ENCODE measurements at places on chromosomes 1 and 21.

GRCh38 chr1:155509064-155509463 is 53.5 kb downstream of the ASH1L start:
- DNase-seq: no peak

DNA sequence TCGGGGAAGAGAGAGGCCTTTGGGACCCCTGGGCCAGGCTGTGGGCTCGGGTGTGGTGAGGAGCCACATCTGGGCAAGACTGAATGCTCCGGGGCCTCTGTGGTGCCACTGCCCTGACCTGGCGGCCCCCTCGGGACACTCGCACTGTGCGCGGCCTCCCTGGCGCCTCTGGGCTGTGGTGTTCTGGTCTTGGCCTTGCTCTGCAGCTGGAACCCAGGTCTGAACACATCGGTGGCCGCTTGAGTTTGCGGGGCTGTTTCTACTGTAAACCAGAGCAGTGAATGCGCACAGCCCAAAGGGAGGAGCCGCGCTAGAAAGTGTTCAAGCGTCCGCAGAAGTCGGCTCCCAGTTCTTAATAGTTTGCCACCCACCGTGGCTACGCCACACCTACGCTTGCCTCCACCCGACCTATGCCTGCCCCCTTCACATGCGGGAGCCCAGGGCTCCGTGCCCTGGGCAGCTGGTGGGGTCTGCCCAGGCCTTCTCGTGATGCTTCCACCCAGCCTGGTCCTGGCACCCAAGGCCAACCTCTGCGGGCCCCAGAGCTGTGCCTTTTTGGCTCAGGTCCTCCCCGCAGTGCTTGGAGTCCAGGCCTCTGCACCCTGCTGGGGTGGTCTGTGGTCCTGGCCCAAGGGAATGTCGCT is 4.4 kb downstream of the PDE9A start:
- no peak for DNase-seq

- DNase-seq: no peak
Measured at GRCh38 chr21:35326677-35327076, 277.6 kb upstream of the RUNX1 start.

DNA sequence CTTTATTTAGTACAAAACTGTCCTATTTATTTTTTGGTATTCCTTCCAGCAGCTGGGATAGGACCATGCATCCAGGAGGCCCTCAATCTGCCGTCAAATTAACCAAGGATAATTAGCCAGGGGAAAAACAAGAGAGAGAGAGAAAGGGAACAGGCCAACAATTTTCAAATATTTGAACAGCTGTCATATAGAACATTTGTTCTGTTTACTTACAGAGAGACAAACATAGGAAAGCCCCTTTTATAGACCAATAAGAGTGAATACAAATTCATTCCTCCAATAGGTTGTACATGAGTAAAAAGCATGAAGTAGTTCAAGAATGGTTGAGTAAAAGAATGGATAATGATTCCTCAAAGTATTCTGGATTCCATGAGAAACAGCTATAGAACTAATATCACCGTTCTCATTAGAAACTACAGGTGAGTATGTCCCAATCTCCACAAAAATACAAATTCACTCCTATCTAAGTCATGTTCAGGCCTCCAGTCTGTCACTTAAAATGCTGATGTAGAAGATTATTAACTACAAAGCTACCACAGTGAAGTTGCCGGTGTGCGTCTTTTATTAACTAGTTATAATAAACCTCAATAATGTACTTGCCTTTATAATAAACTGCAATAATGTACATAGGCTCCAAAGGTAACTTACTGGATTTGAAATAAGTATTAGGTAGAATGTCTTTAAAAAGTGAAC is 64.8 kb upstream of the GNG4 start:
- DNase-seq: no peak

GRCh38 chr1:211985556-211986264 is 49.6 kb downstream of the INTS7 start:
- no peak for DNase-seq

DNA sequence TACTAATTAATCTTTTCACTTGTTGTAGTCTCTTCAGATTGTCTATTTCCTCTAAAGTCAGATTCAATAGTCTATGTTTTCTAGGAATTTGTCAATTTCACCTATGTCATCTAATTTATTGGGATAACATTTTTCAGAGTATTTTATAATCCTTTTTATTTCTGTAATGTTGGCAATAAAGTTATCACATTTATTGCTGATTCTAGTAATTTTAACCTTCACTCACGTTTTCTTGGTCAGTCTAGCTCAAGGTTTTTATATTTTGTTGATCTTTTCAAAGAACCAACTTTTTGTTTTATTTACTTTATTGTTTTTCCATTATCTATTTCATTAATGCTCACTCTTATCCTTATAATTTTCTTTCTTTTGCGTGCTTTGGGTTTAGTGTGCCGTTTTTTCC is 97.9 kb upstream of the GNG12 start:
- DNase-seq: no peak

GRCh38 chr21:37423103-37423502 is 56.5 kb downstream of the DYRK1A start:
- DNase-seq: no peak

GRCh38 chr21:17610911-17611310 is 1.8 kb downstream of the BTG3 start:
- no peak for DNase-seq

- DNase-seq: no peak
Measured at GRCh38 chr1:17121881-17122280, 2.6 kb upstream of the PADI2 start.

- DNase-seq: no peak
Measured at GRCh38 chr1:115560027-115560426, 81.7 kb upstream of the VANGL1 start.

- DNase-seq: no peak
Measured at GRCh38 chr1:4678066-4678717, 23.8 kb downstream of the AJAP1 start.

DNA sequence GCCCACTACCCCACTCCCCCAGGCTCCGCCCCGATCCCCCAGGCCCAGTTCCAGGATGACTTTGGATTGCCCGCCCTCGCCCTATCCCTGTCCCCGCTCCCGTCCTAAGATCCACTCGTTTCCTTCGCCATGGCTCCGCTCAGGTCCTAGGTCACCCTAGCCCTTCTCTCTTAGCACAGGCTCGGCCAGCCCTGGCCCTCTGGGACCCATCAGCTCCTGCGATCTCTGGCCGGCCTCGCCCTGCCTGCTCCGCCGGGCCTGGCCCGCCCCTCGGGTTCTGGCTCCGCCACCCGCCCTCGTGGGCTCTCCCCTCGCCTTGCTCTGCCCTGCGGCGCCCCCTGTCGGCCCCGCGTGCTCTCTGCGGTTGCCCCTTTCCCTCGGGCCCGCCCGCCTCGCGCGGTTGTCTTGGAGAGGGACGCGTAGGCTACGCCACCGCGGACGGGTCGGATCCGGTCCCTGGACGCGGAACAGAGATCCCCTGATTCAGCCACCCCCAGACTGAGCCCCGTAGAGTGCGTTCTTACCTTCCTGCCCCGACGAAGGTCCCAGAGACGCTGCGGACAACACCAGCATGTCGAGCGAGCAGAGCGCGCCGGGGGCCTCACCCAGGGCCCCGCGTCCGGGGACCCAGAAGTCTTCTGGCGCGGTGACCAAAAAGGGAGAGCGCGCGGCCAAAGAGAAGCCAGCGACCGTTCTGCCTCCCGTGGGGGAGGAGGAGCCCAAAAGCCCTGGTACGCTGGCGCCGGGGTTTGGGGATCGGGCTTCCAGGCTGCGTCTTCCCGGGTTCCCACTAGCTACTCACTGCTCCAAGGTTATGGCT is at the start of gene LRRC71:
Gene LRRC71, plus strand, starts transcription at position 400 of the 820 bp plus-strand sequence. Its CDS starts 172 bp downstream, at position 572.
- no peak for DNase-seq

DNA sequence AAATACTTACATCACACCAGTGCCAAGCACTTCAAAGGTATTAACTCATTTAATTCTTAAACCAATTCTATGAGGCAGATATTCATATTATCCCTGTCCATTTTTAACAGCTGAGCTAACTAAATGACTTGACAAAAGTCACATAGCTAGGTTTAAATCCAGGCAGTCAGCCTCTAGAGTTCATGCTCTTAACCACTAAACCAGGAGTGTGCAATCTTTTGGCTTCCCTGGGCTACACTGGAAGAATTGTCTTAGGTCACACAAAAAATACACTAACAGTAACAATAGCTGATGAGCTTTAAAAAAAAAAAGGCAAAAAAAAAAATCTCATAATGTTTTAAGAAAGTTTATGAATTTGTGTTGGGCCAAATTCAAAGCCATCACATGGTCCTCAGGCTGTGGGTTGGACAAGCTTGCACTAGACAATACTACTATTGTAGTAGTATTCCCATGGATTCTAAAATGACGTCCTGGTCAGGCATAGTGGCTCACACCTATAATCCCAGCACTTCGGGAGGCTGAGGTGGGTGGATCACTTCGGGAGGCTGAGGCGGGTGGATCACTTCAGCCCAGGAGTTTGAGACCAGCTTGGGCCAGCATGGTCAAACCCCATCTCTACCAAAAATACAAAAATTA is 10.0 kb downstream of the UBR4 start:
- DNase-seq: no peak

DNA sequence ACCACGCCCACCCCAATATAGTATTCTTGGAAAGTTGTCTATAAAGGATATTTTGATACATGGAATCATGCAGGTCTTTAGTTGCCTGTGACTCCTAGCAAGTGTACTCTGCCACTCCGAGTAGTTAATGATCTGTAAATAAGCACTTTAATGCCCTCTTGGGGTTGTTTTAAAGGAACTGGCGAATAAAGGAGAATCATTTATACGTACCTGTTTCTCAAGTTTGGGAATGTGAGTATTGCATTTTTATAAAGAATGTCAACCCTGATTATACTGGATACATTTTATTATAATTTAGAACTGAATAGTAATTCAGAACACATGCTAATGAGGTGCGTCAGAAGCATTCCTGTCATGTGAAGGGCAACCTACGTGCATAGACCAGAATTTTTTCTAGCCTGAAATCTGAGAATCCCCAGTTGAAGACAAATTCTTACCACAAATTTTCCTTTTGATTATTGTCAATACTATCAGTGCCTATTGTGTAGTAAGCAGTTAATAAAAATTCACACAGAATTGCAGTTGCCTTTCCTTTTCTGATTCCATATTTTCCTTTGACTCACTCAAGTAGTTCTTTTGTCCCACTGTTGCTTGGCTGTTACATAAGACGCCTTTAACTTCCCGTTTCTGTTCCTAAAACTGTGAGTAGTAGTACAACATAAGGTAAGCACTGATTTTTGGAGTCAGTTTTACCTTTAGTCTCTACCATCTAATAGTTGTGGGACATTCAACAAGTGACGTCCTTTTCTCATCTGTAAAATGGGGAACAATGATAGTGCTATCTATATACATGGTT is 5.1 kb downstream of the AHCYL1 start:
- no peak for DNase-seq

DNA sequence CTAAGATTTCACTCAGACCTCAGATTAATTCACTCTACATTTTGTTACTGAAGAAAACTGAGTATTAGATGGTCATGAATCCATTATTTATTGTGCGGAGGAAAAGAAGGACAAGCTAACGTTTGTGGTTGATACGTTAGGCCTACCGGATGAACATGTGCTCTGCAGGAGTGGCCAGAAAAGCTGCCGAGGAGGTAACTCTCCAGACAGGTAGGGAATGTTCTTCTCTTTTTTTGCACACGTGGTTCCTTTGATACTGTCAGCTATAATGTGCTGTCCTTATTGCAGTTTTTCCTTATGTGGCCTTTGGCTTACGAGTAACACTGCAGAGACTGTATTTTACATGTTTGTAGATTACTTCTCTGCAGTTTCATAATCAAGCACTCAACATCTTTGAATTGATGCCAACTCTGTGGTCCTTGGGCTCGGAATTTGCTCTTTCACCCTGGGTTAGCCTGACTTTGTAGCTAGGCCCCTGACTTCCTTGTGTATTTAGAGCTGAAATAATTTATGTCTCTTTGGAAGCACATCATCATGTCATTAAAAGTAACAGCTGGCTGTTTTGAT is 13.6 kb downstream of the MTR start:
- DNase-seq: no peak

DNA sequence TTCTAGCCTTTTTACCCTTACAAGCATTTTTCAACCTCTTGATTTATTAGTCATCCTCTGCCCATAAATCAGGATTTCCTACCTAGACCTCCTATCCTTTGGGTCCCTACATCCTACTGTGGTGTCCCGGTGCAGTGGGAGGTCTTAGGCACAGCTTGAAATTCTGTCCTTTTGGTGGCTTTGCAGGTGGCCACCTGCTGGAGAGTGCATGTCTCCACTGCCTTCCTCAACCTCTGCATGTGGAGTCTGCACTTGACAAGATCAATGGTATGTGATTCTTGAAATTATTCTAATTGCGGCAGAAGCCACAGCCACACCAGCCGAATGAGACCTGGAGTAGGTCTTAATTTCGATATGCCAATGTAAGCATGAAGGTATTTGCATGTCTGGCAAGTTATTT is 11.4 kb upstream of the KCNA3 start:
- DNase-seq: no peak
